Activated T-cell treated with anti-CD3 and anti-CD28 coated beads, Interleukin-2, amount 50 U/mL, for 72 hours (primary cell): ENCODE measurements at places on chromosomes 6 and 20. TPM values are rescaled to one million over a fixed set of nuclear protein-coding genes. Genes with fewer than 3 reads are reported as not detected.

DNA sequence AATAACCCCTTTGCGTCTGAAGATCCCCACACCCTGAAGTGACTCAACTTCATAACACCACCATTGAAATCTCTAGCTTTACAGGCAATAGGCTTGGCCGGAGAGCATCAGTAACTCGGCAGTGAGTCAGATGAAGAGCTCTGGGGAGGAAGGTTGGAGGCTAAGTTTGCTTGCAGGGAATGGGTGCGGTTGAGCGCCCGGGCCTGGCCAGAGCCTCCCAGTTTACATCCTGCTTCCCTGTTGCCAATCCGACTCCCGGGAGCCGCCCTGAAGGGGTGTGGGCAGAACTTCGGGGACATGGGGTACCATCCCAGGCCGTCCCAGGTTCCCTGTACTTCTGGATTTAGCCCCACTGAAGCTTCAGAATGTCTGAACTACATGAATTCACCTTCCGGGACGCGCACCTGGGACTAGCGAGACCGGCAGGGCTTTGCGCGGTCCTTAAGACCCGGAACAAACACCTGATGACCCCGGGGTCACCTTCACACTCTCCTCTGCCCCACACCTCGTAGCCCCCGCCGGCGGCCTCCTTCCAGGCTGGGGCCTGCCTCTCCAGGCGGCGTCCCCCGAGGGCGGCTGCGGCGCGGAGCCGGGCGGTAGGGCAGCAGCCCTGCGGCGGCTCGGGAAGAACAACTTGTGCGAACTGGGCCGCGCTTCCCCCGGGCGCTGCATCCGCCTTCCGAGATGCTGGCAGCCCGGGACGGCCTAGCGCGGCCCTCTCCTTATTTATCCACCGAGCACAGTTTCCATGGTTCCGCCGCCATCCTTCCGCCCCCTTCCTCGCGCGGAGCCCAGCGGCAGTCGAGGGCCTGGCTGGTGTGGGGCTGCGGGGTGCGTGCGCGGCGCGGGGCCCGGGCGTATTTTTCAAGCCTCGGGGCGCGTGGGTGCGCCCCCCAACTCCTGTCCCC, 56.6 kb upstream of the RREB1 start:
- H3K4me3 ChIP-seq, result peak overlapping the region; percentile 55
- peaks cover 12% of the 10 kb centered on the region for H3K4me1 ChIP-seq
- no peak overlapping the region for H3K27ac ChIP-seq
- peaks cover 22% of the 10 kb centered on the region for H3K27me3 ChIP-seq

GRCh38 chr6:63014290-63014689, 197.0 kb upstream of the FKBP1C start:
- no peak for DNase-seq
- no peaks in the 10 kb centered on the region for H3K4me1 ChIP-seq
- H3K4me3 ChIP-seq, result no peak overlapping the region
- H3K27ac ChIP-seq, result no peak overlapping the region
- H3K36me3 ChIP-seq, result no peaks in the 10 kb centered on the region
- H3K27me3 ChIP-seq, result no peaks in the 10 kb centered on the region

FIG4 gene
- 15.0 TPM for total RNA-seq

GRCh38 chr6:155970472-155970871, 514.8 kb upstream of the NOX3 start:
- peaks cover 24% of the 10 kb centered on the region for H3K4me1 ChIP-seq
- H3K27ac ChIP-seq, result no peak overlapping the region
- peak overlapping the region; percentile 8 for H3K4me3 ChIP-seq
- no peak for DNase-seq
- no peaks in the 10 kb centered on the region for H3K27me3 ChIP-seq

PIM1 gene
- total RNA-seq, result 429 TPM

SRMS gene
- not detected for total RNA-seq

ECT2L gene
- not detected for total RNA-seq

- peaks cover 15% of the 10 kb centered on the region for H3K4me1 ChIP-seq
- H3K36me3 ChIP-seq, result peaks cover 17% of the 10 kb centered on the region
- no peak for DNase-seq
- H3K4me3 ChIP-seq, result no peak overlapping the region
- H3K27ac ChIP-seq, result peak overlapping the region; percentile 61
- no peaks in the 10 kb centered on the region for H3K27me3 ChIP-seq
These were observed 16.1 kb downstream of the PPIL1 start for GRCh38 chr6:36858407-36858981.

MAS1 gene
- total RNA-seq, result not detected

- H3K4me1 ChIP-seq, result peaks cover 15% of the 10 kb centered on the region
- no peak for DNase-seq
- H3K27ac ChIP-seq, result no peak overlapping the region
- H3K27me3 ChIP-seq, result peaks cover 8% of the 10 kb centered on the region
- no peaks in the 10 kb centered on the region for H3K36me3 ChIP-seq
These were observed 19.9 kb upstream of the HFE start for GRCh38 chr6:26067367-26067766.

TRAPPC3L gene
- total RNA-seq, result not detected

SMOC2 gene
- not detected for total RNA-seq
